A673 (cell line): ENCODE measurements at places on chromosomes 12 and 14. TPM values are rescaled to one million over a fixed set of nuclear protein-coding genes. Genes with fewer than 3 reads are reported as not detected.

DNA sequence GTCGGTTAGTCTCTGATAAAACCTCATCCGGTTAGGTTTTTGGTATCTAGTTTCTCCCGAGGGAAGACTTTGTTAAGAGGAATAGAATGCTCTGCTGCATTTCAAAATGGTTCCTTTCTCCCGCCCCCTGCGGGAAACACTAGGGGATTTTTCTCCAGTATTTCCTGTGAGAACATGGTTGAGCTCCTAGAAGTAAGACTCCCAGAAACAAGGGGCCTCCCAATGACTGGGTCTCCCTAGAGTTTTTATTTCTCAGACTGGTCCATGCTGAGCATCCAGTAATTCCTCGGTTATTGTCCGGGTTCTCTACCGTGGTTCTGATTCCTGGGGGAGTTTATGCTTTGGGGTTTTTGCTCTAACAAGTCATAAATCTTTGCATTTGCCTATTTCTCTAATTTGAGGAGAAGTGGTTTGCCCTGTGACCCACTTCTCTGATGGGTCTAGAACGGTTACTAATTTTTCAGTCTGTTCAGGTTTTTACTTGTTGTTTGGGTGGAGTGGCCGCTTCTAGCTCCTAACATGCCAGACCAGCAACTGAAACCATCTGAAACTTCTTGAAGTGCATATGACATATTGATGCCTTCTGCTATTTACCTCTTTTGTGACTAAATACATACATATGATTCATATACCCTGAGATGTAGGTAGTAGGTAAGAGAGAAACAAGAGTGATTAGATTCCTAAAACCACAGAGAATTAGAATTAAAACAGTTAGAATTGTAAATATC, 25.1 kb downstream of the TESPA1 start:
- no peaks in the 10 kb centered on the region for H3K36me3 ChIP-seq
- H3K4me3 ChIP-seq = no peak overlapping the region
- DNase-seq = peak; percentile 30
- no peak overlapping the region for H3K27ac ChIP-seq

DNA sequence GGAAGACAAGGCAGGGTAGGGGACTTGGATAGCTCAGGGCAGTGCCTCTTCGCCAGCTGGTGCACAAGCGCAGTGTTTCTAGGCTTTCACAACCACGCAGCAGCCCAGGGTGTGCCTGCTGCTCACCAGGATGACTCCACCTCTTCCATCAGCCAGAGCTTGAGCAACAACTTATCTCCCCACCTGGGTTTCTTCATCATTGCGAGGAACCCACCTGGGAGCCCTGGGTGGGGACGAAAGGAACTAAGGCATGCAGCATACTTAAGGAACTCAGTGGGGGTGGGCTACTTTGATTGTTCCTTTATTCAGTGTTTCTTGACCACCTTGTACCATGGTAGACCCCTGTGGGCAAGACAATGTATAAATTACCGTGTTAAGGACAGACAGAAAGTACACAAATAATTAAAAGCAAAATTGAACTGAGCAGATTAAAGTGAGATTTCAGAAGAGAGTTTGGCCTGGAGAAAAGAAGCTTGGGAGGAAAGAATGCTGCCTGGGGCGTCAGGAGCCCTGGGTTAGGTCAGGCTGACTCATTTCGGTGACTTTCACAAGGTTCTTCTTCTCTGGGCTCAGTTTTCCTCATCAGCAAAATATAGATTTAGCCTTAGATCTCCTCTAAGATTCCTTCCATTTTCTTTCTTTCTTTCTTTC, 22.9 kb downstream of the KRT18 start:
- no peaks in the 10 kb centered on the region for H3K36me3 ChIP-seq
- no peak overlapping the region for H3K4me3 ChIP-seq
- H3K27me3 ChIP-seq = no peaks in the 10 kb centered on the region
- DNase-seq = no peak

DNA sequence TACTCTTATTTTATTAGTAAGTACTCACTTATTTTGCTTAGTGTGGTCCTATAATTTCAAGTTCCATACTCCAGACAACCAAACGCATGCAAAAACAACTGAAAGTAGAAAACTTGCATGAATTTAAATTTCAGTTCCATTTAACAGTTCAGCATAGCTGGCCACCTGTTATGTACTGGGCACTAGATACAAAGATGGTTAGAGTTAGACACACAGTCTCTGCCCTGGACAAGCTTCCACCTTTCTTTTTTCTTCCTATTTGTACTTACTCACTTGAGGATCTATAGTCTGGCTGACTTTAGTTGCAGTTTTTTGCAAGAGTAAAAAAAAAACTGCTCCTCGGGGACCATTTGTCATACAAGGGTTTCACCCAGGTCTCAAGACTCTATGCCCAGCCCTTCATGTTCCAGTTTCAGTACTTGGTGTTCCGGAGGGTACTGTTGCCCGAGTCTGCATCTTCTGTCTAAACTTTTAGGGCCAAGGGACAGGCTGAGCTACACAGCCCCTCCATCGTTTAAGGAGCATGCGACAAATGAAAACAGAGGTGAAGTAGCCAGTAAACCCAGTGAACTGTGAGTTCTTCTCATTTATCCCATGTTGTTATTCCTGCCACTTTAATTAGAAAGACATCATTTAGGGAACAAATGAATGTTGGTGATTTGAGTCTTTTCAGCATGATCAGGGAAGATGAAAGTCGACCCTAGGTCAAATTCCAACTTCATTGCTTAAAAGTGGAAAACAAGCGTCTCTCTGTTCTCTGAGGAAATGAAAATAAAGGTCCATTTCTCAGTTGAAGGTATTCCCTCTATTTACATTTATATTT, 22.3 kb downstream of the RPGRIP1 start:
- H3K4me3 ChIP-seq = no peak overlapping the region
- DNase-seq = no peak
- H3K36me3 ChIP-seq = no peaks in the 10 kb centered on the region
- no peaks in the 10 kb centered on the region for H3K4me1 ChIP-seq

GRCh38 chr12:57341275-57341990, 89.4 kb downstream of the R3HDM2 start:
- no peaks in the 10 kb centered on the region for H3K27me3 ChIP-seq
- peak overlapping the region; percentile 57 for H3K27ac ChIP-seq
- H3K4me3 ChIP-seq = no peak overlapping the region
- H3K36me3 ChIP-seq = no peaks in the 10 kb centered on the region
- H3K4me1 ChIP-seq = peaks cover 35% of the 10 kb centered on the region
- peak; percentile 17 for DNase-seq

DNA sequence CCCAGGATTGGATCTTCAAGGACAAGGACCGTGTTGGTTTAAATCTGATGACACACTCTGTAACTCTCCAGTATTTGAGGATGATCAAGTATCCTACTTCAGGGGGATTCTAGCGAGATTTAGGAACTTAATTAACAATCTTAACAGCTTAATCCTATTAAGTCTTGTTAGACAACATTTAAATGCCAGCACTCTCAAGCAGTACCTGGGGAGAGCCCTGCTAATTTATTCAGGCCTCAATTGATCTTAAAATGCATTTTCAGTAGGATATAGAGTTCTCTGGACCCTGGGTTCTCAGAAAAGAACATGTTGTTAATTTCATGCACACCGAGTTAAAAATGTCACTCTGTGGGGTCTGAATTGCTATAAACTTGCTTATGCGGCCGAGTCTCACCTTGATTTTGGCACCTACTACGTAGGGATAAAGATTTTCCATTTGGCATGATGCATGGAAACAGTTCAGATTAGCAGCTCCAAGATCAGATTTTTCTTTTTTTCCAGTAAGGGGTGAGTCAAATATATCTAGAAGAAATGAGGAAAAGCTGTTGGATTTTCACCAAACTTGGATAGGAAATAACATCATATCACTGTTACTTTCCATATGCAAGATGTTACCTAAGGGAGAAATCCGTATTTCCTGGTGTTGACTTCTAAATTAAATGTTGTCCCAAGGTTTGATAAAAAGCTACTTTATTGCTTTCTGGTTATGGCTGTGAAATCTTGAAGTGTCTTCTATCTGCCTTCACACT, 76.1 kb downstream of the SLC24A4 start:
- peak; percentile 9 for DNase-seq
- H3K36me3 ChIP-seq = no peaks in the 10 kb centered on the region
- H3K27ac ChIP-seq = no peak overlapping the region
- H3K27me3 ChIP-seq = peaks cover 11% of the 10 kb centered on the region
- no peaks in the 10 kb centered on the region for H3K4me1 ChIP-seq

DNA sequence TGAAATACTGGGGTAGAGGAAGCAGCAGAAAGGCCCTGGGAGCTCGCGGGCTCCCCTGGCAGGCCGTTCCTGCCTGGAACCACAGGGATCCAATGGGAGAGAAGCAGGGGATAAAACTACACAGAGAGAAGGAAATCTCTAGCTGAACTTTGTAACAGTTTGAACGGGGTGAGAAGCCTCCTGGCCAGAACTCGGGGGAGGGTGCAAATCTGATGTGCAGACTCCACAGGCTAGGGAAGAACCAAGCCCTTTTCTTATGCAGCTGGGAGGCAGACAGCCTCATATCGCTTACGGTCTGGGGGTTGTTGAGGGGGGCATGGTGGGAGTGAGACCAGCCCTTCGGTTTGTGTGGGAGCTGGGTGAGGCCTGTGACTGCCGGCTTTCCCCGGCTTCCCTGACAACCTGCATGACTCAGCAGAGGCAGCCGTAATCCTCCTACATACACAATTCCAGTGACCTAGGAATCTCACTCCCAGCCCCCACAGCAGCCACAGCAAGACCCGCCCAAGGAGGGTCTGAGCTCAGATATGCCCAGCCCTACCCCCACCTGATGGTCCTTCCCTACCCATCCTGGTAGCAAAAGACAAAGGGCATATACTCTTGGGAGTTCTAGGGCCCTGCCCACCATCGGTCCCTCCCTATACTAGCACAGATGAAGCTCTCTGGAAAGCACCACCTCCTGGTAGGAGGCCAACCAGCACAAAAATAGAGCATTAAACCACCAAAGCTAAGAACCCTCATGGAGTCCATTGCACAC, 143.0 kb downstream of the TMTC1 start:
- no peak overlapping the region for H3K4me3 ChIP-seq
- H3K4me1 ChIP-seq = no peaks in the 10 kb centered on the region
- no peak overlapping the region for H3K27ac ChIP-seq
- H3K36me3 ChIP-seq = no peaks in the 10 kb centered on the region
- peaks cover 2% of the 10 kb centered on the region for H3K27me3 ChIP-seq

GRCh38 chr12:121033625-121034349, 5.3 kb downstream of the OASL start:
- DNase-seq = peak; percentile 84
- peak overlapping the region; percentile 64 for H3K27ac ChIP-seq
- H3K4me1 ChIP-seq = peaks cover 30% of the 10 kb centered on the region
- no peaks in the 10 kb centered on the region for H3K36me3 ChIP-seq
- no peak overlapping the region for H3K4me3 ChIP-seq

GRCh38 chr12:105235281-105235731, 668 bp downstream of the APPL2 start:
- H3K27ac ChIP-seq = peak overlapping the region; percentile 82
- H3K4me1 ChIP-seq = peaks cover 6% of the 10 kb centered on the region
- no peak for DNase-seq
- no peaks in the 10 kb centered on the region for H3K27me3 ChIP-seq
- H3K36me3 ChIP-seq = no peaks in the 10 kb centered on the region

RPL10L gene
- not detected in 2 replicates for total RNA-seq

DNA sequence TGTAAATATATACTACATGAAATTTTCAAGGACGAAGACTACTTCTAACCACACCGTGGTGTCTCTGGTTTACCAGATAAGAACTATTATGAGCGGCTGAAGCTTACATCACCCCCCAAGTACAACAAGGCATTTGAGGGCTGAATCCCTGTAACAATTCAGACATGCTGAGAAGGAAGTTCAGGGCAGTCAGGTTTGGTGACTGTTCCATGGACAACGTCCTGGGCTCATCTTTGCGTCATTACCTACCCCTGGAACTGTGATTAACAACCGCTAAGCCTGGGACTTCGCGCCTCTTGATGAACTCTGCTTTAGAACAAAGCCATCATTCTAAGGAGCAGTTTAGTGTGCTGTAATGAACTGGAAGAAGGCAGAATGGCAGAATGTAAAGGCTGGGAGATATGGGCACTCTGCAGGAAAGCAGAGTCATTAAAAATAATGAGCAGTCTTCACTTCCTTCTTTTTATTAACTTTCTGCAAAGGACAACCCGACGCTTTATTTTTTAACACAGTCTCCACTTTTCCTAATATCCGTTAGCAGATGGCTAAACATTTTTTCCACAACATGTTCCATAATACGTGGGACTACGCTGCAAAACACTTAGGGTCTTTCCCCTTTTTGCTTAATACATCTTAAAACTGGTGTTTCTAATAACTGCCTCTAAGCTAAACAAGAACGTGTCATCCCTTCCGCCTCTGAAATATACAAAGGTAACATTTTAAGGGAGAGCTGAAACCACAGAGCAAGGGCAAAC, 263.2 kb downstream of the ADAMTS20 start:
- peaks cover 4% of the 10 kb centered on the region for H3K4me1 ChIP-seq
- no peak overlapping the region for H3K4me3 ChIP-seq
- no peak for DNase-seq
- no peaks in the 10 kb centered on the region for H3K27me3 ChIP-seq

- peaks cover 1% of the 10 kb centered on the region for H3K27me3 ChIP-seq
- no peaks in the 10 kb centered on the region for H3K36me3 ChIP-seq
- H3K4me3 ChIP-seq = no peak overlapping the region
- H3K4me1 ChIP-seq = no peaks in the 10 kb centered on the region
- DNase-seq = no peak
- no peak overlapping the region for H3K27ac ChIP-seq
These were observed 53.3 kb upstream of the CISTR start for GRCh38 chr12:53805067-53805466.

- no peaks in the 10 kb centered on the region for H3K36me3 ChIP-seq
- no peak for DNase-seq
- H3K27me3 ChIP-seq = no peaks in the 10 kb centered on the region
- H3K4me3 ChIP-seq = no peak overlapping the region
- no peaks in the 10 kb centered on the region for H3K4me1 ChIP-seq
- H3K27ac ChIP-seq = no peak overlapping the region
These were observed 38.2 kb downstream of the SERPINA3 start for GRCh38 chr14:94650444-94650775.

GRCh38 chr12:25775968-25776367, 182.5 kb upstream of the RASSF8 start:
- H3K36me3 ChIP-seq = no peaks in the 10 kb centered on the region
- peaks cover 3% of the 10 kb centered on the region for H3K27me3 ChIP-seq
- H3K27ac ChIP-seq = no peak overlapping the region
- peaks cover 7% of the 10 kb centered on the region for H3K4me1 ChIP-seq

DNA sequence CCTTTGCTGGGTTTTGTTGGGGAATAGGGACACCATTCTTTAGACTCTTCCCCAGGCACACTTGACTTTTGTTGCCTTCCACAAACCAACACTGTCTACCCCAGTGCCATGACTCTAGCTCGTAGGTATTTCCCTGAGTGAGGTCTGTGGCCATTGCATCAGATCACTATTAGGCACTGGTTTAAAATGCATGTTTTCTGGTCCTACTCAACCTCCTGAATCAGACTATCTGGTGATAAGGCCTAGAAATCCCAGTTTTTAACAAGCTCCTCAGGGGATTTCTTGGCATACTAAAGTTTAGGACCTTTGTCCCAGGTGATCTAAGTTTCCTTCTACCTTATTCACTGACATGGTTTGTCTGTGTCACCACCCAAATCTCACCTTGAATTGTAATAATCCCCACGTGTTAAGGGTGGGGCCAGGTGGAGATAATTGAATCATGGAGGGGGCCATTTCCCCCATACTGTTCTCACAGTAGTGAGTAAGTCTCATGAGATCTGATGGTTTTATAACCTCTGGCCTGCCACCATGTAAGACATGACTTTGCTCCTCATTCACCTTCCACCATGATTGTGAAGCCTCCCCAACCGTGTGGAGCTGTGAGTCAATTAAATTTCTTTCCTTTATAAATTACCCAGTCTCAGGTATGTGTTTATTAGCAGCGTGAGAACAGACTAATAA, 87.8 kb upstream of the PSMC1 start:
- H3K4me1 ChIP-seq = no peaks in the 10 kb centered on the region
- DNase-seq = no peak
- H3K36me3 ChIP-seq = no peaks in the 10 kb centered on the region
- no peak overlapping the region for H3K27ac ChIP-seq

GRCh38 chr14:36866867-36867266, 205.2 kb downstream of the PAX9 start:
- no peak for DNase-seq
- H3K4me1 ChIP-seq = no peaks in the 10 kb centered on the region
- no peak overlapping the region for H3K27ac ChIP-seq
- no peaks in the 10 kb centered on the region for H3K36me3 ChIP-seq
